ENCODE measurements at places on chromosomes 1 and 21.

GRCh38 chr1:62358665-62359373, 39.6 kb upstream of the KANK4 start:
- no peak for DNase-seq

- DNase-seq = no peak
Observed at GRCh38 chr1:28804071-28804470, 7.9 kb upstream of the OPRD1 start.

- peak; percentile 44 for DNase-seq
Observed at GRCh38 chr1:171742577-171742922, 685 bp upstream of the VAMP4 start.

- DNase-seq = peak; percentile 78
Observed at GRCh38 chr1:24966724-24967346, 36.8 kb upstream of the RUNX3 start.

- DNase-seq = peak; percentile 44
Observed at GRCh38 chr21:17585875-17586450, 26.7 kb downstream of the BTG3 start.

DNA sequence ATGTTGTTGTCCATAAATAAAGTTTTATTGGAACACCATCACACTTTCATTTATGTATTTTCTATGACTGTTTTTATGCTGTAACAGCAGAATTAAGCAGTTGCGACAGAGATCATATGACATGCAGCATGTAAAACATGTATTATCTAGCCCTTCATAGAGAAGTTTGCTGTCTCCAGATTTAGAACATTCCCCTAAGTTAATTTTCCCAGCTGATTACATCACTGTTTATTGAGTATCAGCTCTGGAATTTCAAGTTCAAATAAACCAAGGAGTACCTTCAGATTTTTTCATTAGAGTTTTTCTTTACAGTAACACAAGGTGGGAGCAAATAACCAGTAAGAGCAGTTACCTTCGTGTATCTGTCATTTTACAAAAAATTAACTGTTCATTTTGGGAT, 792.8 kb downstream of the USP25 start:
- DNase-seq = no peak

- no peak for DNase-seq
Observed at GRCh38 chr1:106793651-106794050, 262.8 kb upstream of the PRMT6 start.

GRCh38 chr1:87399264-87399663, 70.6 kb downstream of the LMO4 start:
- no peak for DNase-seq

GRCh38 chr1:203480525-203481084, 5.0 kb downstream of the PRELP start:
- DNase-seq = peak; percentile 87

- peak; percentile 88 for DNase-seq
Observed at GRCh38 chr1:2213576-2214505, 14.3 kb upstream of the SKI start.

DNA sequence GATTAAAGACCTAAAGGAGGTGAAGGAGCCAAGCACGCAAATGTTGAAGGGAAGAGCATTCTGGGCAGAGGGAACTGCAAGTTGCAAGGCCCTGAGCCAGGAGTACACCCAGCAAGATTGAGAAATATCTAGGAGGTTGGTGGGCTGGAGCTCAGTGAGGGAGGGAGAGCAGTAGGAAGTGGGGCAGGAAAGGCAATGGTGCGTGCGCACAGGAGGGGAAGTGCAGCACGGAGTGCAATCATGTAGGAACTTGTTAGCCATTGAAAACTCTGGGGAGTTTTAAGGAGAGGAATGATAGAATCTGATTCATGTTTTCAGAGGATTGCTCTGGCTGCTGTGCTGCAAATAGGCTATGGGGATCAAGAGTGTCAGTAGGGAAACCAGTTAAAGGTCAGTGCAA, 13.2 kb upstream of the IGSF3 start:
- DNase-seq = no peak

DNA sequence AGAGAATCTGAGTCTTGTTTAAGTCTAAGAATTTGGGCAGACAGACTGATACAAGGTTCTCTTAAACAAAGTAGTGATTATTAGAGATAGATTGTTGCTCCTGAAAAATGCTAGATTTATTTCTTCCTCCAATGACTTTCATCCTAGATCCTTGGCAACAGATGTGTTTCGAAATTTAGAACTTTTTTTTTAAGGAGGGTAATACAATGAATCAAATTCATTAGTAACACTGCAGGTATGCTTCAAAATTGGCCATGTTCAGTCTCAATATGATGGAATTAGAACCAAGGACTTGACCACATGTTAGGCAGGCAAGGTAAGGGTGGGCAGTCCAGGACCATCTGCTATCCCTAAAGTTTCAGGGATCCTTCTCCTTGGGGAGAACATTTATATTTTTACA, 4.5 kb upstream of the LCE1F start:
- DNase-seq = no peak

DNA sequence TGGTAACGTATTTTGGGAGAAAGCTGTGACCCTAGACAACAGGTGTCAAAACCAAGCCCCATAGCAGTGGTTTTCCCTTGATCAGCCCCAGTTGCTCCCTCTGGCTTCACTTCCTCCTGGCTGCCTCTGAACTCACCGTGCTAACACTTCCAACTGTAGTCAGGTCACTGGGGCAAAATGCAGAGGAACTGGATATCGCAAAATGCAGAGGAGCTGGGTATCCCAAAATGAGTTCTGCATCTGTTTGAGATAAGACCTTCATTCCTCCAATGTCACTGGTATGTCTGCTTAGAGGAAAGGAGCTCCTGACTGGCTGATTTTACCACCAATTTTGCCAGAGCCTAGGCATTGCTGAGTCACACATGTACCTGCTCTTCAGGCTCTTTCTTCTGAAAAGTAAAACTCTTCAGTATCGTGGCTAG, 19.6 kb upstream of the TACSTD2 start:
- DNase-seq = no peak

DNA sequence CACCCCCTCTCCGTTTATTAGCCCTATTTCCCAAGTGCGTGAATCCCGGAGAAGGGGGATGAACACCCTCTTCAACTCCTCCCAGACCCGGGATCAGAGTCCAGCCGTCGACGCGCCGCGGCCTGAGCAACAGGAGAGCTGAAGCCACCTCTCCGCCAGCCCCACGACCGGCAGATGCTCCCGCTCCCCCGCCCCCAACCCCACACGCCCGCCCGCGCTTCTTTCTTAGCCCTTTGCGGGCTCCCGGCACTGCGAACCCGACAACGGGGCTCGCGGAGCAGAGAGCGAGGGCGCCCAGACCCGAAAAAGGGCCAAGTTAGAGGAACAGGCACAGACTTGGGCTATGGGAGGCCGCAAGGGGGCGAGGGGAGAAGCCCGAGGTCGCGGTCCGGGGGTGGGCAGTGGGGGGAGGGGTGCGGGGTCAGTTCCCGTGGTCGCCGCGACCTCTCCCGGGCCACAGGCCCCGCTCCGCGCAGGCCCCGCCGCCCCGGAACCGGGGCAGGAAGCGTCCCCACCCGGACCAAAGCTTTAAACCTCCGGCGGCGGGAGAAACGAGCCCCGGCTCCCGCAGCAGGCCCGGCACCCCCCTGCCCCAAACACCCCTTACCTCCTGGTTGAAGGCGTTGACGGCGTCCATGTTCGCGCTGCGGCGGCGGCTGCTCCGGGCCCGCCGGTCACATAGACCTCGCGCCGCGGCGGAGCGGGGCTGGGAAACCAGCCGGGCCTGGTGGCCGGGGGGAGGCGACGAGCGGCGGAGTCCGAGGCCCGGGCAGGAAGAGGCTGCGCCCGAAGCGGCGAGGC, 662 bp downstream of the SCAF4 start:
- peak; percentile 63 for DNase-seq

GRCh38 chr1:201096041-201096461, 16.2 kb downstream of the CACNA1S start:
- no peak for DNase-seq

DNA sequence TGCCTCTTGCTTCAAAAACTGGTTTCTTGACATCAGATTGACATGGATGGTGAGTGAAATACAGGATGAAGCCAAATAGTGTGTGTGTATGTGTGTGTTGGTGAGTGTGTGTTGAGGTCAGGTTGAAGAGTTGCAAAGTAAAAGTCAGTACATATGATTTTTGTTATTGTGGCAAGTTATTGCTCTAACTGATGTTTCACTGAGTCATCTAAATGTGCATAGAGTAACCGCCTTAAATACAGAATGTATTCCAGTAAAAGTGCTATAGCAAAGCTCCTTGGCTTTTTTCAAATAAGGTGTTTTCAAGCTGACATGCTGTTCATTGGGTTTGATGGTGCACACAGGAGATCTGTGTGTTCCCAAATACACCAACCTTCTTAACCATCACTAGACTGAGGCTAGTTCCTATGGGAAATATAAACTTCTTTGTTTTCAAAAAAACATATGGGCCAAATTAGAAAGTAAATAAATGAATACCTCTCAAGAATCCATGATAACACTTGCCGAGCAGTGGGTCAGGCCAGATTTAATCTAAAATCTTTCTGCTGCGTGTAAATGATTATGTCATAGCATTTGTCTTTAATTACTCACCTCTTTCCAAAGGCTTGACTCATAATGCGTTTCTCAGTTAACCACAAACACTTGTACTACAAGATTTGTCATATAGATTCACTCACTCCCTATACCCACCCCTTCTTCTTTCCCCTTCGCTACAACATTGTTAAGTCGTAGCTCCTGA, 151.1 kb downstream of the LYPLAL1 start:
- DNase-seq = peak; percentile 57

DNA sequence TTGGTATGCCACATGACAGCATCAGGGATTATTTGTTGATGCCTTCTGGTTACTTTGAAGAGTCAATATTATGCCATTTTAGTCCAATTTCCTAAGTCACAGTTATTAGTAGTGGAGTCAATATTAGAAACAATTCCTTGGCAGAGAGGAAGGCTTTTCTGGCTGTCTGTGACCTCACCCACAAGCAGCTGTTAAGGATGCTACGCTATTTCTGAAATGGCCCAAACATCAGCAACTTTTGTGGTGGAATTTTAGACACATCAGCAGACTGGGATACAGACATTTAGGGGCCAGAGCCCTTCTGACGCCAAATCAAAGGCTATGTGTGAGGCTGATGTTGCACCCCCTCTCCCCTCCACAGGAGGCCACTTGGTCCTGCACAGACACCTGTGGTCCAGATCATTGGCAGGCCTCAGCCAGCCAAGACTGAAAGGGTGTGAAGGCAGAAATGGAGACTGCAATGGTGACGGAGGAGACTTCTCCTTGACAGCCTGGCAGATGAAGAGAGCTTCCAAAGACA, 9.2 kb upstream of the RXRG start:
- no peak for DNase-seq

GRCh38 chr1:173417563-173417962, 59.6 kb upstream of the PRDX6 start:
- DNase-seq = no peak

DNA sequence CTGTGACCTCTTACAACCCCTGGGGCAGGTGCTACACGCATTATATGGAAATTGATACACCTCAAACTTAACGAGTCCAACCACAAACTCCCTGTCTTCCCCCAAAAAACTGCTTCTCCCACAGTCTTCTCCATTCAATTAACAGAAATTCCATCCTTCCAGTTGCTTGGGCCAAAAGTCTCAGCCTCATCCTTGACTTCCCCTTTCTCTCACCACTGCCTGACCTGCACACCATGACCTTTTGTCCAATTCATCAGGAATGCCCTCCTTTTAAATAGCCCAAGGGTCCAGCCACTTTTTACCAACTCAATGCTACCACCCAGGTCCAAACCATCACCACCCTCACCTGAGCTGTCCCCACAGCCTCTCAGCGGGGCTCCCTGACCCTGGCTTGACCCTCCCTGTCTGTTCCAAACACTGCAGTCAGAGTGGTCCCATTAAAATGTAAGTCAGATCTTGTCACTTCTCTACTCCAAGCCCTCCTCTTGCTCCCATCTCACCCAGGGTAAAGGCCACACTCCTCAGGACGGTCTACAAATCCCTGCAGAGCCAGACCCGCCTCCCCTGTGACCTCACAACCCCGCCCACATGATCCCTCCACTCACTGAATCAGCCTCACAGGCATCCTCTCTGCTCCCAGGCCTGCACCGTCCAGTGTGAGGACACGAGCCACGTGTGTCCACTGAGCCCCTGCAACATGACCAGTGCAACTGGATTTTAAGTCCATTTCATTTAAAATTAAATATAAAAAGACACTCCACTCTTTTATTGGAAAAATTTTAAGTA, 18.5 kb downstream of the KCNN3 start:
- no peak for DNase-seq

- no peak for DNase-seq
Observed at GRCh38 chr1:32818804-32819541, 1.5 kb downstream of the S100PBP start.

DNA sequence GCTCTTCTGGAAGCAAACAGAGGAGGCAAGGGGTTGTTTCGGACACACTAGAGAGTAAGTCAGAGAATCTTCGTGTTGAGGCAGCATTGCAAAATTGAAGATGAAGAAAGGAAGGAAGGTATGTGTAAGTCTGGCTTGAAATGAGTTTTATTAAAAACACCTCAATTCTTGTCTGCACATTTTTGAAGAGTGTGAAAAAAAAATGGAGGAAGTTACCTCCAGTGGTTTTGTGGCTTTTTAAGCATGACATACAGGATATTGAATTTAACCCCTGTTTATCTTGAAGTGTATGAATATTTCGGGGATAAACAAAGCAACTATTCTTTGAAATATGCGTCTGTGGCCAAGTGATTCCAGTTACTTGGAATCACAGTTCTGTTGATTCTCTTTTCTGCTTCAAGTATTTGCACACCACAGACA, 203.2 kb upstream of the SGIP1 start:
- DNase-seq = no peak

DNA sequence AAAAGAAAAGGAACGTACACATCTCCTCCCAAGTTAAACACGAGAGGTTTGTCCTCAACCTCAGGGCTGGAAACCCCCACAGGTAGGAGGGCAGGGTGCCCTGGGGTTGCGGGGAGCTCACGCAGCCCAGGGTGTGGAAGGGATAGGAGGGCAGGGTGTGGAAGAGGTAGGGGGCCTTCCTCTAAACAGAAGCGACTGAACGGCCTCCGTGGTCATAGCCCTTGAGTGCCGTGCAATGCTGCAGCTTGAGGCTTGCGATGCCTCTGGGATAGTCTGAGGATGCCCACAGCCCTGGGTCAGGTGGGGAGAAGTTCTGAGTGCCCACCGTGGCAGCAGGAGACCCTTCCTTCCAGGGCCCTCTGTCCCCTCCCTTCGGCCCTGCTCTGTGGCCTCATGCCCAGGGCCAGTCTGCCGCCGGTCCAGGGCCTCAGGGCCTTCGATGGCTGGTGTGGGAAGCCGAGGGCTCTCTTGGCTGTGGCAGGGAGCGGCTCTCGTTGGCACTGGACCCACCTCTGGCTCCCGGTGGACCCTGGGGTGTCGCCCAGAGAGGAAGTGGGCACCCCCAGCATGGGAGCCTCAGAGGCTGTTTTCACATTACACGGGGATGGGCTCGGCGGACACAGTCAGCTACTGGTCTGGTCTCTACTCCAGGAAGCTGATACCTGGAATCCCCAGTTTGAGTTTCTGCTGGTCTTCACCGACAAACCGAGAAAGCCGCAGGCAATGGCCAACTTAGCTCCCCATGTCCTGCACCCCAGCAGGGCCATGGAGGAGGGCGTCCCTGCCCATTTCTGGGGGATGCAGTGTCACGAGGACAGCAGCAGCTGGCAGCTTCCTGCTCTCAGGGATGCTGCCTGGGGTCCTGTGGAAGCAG, 6.4 kb upstream of the CDK11B start:
- no peak for DNase-seq

GRCh38 chr1:230191855-230192254, 124.8 kb downstream of the GALNT2 start:
- no peak for DNase-seq

- no peak for DNase-seq
Observed at GRCh38 chr1:18480315-18481189, at the start of gene KLHDC7A. KLHDC7A (plus strand) TSS chr1:18480930; CDS start chr1:18480982, 52 bp downstream.
